Globus pallidus (tissue), 1 donor: ENCODE measurements at places on chromosomes 2 and 18.

DNA sequence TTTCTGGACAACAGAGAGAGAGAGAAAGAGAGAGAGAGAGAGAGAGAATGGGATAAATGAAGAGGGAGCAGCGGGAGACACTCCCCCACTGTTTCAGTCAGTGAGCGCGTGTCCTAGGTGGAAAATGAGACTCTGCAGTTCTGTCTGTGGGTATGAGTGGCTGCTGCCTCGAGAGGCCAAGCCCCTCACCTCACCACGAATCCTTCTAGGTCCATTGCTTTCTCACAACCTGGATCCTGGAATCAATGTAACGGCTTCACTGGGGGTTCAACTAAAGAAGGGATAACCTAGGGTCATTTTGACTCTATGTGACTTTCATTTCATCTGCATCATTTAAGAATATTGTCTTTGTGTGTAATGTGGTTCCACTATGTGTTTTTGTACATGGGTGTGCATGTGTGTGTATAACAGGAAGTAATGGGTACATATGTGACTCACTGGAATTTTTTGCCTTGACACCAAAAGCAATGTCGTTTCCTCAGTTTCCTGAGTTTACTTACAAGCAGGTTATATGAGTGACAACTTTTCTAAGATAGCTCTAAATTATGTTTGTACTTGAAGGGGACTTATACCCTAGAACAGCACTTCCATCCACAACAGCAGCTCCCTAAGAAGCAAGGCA is 221.4 kb upstream of the TRIB2 start:
- no peak for DNase-seq

- DNase-seq: no peak
These were observed 1964.3 kb downstream of the SUCLG1 start for GRCh38 chr2:82494739-82495138.

GRCh38 chr18:57135699-57136098 is 11.2 kb upstream of the BOD1L2 start:
- no peak for DNase-seq

DNA sequence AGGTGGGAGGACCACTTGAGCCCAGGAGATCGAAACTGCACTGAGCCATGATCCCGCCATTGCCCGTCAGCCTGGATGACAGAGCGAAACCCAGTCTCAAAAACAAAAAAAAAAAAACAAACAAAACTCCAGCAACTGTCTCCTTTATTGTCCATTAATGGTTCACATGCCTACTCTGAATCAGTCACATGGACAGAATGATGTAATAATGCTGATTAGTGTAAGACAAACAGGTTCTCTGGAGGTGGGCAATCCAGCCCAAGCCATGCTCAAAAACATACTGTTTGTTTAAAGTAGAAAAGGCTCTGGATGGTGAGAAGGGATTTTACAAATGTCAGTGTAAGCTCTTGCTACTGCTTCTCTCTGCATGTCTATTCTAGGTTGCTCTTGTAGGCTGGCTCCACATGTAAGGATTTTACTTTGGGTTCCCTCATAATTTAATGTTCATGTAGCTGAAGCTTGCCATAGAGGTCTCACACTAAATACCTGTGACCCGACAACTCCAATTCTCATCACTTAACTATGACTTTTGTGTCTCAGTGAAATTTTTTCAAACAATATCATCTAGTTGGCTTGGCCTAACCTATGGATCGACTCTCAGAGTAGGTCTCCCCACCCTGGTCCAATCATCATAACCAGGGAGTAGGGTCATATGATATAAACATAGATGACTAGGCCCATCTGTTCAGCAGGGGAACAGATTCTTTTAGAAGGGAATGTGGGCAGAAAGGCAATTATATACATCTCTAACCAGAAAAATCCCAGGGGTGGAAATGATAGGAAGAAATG is 83.9 kb upstream of the SLC39A10 start:
- no peak for DNase-seq

GRCh38 chr2:1117569-1117968 is 166.9 kb downstream of the SNTG2 start:
- no peak for DNase-seq

GRCh38 chr2:134667081-134667480 is 51.7 kb downstream of the TMEM163 start:
- DNase-seq: no peak

GRCh38 chr2:98295721-98296414 is 50.4 kb upstream of the CNGA3 start:
- no peak for DNase-seq

DNA sequence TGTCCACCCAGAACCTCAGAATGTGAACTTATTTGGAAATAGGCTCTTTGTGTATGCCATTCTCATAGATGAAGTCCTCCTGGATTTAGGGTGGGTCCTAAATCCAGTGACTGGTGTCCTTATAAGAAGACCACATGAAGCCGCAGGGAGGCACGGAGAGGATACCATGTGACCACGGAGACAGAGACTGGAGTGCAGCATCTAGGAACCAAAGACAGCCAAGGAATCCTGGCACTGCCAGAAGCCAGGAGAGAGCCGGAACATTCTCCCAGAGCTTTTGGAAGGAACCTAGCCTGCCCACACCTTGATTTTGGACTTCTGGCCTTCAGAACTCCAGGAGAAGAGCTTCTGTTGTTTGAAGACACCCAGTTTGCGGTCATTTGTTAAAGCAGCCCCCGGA is 49.7 kb downstream of the ARL4C start:
- DNase-seq: no peak

GRCh38 chr2:233449081-233449901 is 95.0 kb downstream of the DGKD start:
- DNase-seq: peak; percentile 36
